ENCODE measurements at places on chromosomes 7 and 10. TPM values are rescaled to one million over a fixed set of nuclear protein-coding genes. Genes with fewer than 3 reads are reported as not detected.

- ATAC-seq: no peak
Measured at GRCh38 chr10:49293208-49293603, 5.8 kb upstream of the C10orf71 start.

The C10orf67 gene
- 0.57 TPM for total RNA-seq

GRCh38 chr10:70729763-70730357 is 55.3 kb downstream of the TBATA start:
- no peak for ATAC-seq

- ATAC-seq: no peak
Measured at GRCh38 chr10:62623223-62623622, 181.3 kb upstream of the ADO start.

Data from motor neuron (in vitro differentiated cells).